CD4-positive, alpha-beta memory T cell (primary cell): ENCODE measurements at places on chromosomes 11 and 22. TPM values are rescaled to one million over a fixed set of nuclear protein-coding genes. Genes with fewer than 3 reads are reported as not detected.

GRCh38 chr11:10287140-10287539 is 6.9 kb downstream of the SBF2 start:
- H3K27ac ChIP-seq: no peak overlapping the region
- peaks cover 4% of the 10 kb centered on the region for H3K4me1 ChIP-seq

The HSPB2 gene
- not detected for total RNA-seq

The KREMEN1 gene
- total RNA-seq: not detected

DNA sequence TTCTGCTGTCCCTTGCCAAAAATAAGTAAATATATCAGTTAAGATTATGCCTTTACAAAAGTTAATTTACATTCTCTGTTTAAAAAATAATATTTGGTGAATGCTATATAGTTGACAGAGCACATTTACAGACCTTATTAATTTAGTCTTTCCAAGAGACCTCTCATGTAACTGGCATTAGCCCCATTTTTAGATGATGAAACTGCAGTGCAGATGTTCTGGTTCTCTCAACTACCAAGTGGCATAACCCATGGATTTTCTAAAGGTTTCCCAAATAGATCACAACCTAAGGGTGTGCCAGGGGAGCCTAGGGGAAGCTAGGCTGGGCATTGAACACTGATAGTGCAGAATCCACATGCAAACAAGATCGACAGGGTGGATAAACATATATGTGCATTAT is 88.5 kb downstream of the RNF169 start:
- DNase-seq: no peak
- H3K4me1 ChIP-seq: no peaks in the 10 kb centered on the region
- H3K27ac ChIP-seq: no peak overlapping the region
- no peaks in the 10 kb centered on the region for H3K27me3 ChIP-seq
- H3K36me3 ChIP-seq: peaks cover 25% of the 10 kb centered on the region

DNA sequence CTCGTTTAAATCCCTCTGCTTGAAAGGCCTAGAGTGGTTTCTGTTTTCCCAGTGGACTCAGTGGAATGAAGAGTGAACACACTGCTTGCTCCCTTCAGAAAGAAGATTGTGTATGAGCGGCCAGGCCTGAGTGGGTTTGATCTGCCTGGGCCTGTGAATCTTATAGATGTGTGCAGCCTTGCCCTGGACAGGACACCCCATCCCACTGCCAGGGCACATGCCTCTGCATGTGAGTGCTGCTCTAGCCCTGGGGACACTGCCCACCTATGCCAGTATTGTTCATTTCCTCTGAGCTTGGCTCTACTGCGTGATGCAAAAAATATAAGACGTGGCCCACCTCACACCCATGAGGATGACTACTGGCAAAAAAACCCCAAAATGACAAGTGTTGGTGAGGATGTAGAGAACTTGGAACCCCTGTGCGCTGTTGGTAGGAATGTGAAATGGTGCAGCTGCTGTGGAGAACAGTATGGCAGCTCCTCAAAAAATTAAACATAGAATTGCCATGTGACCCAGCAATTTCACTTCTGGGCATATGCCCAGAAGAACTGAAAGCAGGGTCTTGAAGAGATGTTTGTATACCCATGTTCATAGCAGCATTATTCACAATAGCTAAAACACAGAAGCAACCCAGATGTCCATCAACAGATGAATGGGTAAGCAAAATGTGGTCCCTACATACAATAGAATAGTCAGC is 27.3 kb upstream of the NECTIN1 start:
- DNase-seq: no peak
- no peak overlapping the region for H3K27ac ChIP-seq
- no peaks in the 10 kb centered on the region for H3K27me3 ChIP-seq
- no peak overlapping the region for H3K4me3 ChIP-seq

The SLC5A1 gene
- total RNA-seq: not detected

The P2RX3 gene
- total RNA-seq: not detected

The SYT8 gene
- total RNA-seq: not detected

GRCh38 chr11:117944554-117944953 is 15.4 kb upstream of the TMPRSS13 start:
- H3K27me3 ChIP-seq: no peaks in the 10 kb centered on the region
- peaks cover 49% of the 10 kb centered on the region for H3K4me1 ChIP-seq
- DNase-seq: no peak

DNA sequence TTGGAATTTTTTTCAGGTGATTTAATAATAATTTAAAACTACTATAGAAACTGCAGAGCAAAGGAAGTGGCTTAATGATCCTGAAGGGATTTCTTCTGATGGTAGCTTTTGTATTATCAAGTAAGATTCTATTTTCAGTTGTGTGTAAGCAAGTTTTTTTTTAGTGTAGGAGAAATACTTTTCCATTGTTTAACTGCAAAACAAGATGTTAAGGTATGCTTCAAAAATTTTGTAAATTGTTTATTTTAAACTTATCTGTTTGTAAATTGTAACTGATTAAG is 3.4 kb downstream of the MALAT1 start:
- no peaks in the 10 kb centered on the region for H3K27me3 ChIP-seq
- H3K4me1 ChIP-seq: peaks cover 35% of the 10 kb centered on the region
- no peak for DNase-seq
- peaks cover 66% of the 10 kb centered on the region for H3K36me3 ChIP-seq

GRCh38 chr11:68756171-68756766 is 4.9 kb upstream of the TESMIN start:
- peaks cover 18% of the 10 kb centered on the region for H3K36me3 ChIP-seq
- peaks cover 4% of the 10 kb centered on the region for H3K4me1 ChIP-seq
- no peaks in the 10 kb centered on the region for H3K27me3 ChIP-seq

DNA sequence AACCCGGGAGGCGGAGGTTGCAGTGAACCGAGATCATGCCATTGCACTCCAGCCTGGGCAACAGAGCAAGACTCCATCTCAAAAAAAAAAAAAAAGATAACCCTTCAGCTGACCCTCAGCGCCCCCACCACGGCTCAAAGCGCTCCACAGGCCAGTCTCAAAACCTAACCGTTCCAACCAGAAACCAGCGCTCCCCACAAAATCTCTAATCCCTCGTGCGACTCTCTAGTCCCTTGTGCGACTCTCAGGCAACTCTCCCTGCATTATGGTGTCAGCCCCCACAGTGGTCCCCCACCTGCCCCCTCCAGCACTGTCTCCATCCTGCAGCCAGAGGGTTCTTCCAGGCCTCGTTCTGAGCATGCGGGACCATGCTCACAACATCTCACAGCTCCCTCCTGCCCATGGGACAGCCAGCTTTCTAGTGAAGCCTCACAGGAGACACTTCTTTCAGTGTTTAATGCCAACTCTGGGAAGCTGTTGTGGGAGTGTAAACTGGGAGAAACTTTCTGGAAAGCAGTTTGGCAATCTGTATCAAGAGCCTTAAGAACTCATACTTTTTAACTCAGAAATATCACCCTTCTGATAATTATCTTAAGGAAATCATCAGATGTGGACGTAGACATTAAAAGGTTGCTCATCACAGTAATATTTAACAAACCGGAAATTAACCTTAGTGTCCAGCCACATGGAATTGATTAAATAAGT is 4.2 kb upstream of the RASGRP2 start:
- no peak for DNase-seq
- H3K4me1 ChIP-seq: peaks cover 18% of the 10 kb centered on the region
- H3K27me3 ChIP-seq: no peaks in the 10 kb centered on the region
- H3K36me3 ChIP-seq: no peaks in the 10 kb centered on the region

DNA sequence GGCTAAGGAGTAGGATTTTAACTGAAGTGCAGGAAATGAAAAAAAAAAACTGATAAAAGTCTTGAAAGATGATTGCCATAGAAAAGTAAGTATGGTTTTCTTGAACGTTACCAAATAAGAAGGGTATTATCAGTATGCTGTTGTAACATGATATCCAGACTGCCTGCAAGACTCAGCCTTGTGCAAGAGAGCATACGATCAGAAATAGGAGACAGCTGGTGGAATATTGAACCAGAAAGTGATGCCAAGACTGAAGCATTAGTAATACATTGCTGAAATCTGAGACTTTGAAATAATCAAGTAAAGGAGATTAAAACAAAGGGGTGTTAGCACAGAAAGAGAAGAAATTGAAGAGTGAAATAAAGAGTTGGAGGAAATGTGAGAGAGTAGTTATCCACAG is 452.7 kb upstream of the CNTN5 start:
- H3K4me3 ChIP-seq: no peak overlapping the region
- no peaks in the 10 kb centered on the region for H3K4me1 ChIP-seq
- H3K36me3 ChIP-seq: no peaks in the 10 kb centered on the region
- H3K27me3 ChIP-seq: no peaks in the 10 kb centered on the region

DNA sequence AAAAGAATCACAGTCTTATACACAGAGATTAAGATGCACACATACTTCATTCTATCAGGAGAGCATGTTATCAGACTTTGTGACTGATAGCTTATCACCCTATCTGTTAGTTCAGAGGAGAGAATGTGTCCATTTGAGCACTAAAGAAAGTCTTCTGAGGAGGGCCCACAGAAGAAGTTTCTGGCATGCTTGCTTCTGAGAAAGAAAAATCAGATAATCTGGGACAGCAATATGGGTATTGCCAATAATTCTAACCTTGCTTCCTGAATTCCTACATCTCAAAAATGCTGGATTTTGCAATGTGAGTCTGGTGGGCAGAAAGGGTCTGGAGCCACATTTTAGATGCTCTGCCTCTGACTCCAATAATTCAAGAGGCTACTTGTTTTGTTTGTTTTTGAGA is 128.9 kb downstream of the RBFOX2 start:
- peaks cover 24% of the 10 kb centered on the region for H3K4me1 ChIP-seq
- no peak overlapping the region for H3K27ac ChIP-seq
- DNase-seq: no peak
- H3K27me3 ChIP-seq: no peaks in the 10 kb centered on the region
- no peaks in the 10 kb centered on the region for H3K36me3 ChIP-seq
- H3K4me3 ChIP-seq: no peak overlapping the region

GRCh38 chr11:46273511-46274205 is 3.8 kb upstream of the CREB3L1 start:
- peaks cover 12% of the 10 kb centered on the region for H3K4me1 ChIP-seq
- no peak overlapping the region for H3K27ac ChIP-seq
- H3K36me3 ChIP-seq: no peaks in the 10 kb centered on the region
- no peak for DNase-seq

The AGBL2 gene
- total RNA-seq: 8.1 TPM

GRCh38 chr11:115282923-115283322 is 221.3 kb downstream of the CADM1 start:
- H3K27me3 ChIP-seq: no peaks in the 10 kb centered on the region
- H3K36me3 ChIP-seq: no peaks in the 10 kb centered on the region
- DNase-seq: no peak
- H3K4me3 ChIP-seq: no peak overlapping the region
- no peaks in the 10 kb centered on the region for H3K4me1 ChIP-seq

DNA sequence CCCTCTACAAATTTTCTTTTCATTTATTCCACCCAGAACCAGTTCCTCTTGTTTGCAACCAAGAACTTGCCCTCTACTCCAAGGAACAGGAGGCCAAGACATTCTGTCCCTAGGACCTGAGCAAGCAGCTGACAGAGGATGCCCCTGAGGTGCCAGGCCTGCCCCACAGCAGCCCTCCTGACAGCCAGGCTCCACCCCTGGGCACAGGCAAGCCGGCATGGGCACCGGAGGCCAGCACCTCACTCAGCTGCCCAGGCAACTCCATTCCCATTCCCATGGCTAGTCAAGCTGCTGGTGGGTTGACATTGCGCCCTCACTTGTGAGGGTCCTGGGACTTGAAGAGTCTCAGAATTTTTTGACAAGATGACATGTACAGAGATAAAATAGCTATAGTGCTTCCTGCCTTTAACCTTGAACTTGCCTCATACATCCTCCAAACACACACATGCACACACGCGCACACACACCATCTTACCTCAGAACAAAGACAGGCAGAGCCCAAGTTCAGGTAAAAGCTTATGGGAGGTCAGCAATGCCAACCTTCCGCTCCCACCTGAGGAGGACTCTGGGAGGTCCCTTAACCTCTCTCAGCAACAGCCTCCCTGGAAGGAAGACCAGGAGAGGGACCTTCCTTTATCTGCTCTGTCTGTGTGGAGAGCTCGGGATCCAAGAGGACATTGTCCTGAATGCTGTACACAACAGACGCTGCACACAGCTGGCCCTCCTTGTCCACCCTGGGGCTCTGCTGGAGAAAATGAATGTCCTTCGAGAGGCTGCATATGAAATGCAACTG is 620.9 kb upstream of the CADM1 start:
- H3K36me3 ChIP-seq: no peaks in the 10 kb centered on the region
- no peak overlapping the region for H3K4me3 ChIP-seq
- H3K4me1 ChIP-seq: no peaks in the 10 kb centered on the region

DNA sequence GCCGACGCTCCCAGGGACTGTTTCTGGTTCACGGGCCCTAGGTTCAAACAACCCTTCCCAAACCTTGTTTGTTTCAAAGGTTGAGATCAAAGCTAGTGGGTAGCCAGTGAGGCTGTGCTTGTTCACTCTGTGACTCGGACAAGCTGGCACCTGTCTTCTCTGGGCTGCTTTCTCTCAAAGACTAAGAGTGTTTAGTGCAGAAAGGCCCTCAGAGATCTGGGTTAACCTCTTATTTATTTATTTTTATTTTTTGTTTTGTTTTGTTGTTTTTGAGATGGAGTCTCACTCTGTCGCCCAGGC is 13.0 kb upstream of the MALAT1 start:
- no peak for DNase-seq
- H3K27me3 ChIP-seq: no peaks in the 10 kb centered on the region
- no peak overlapping the region for H3K4me3 ChIP-seq
- H3K36me3 ChIP-seq: no peaks in the 10 kb centered on the region
- H3K4me1 ChIP-seq: peaks cover 6% of the 10 kb centered on the region

- no peak overlapping the region for H3K4me3 ChIP-seq
Measured at GRCh38 chr22:49237703-49238102, 590.0 kb downstream of the BRD1 start.

GRCh38 chr11:115298300-115299012 is 205.8 kb downstream of the CADM1 start:
- H3K27me3 ChIP-seq: no peaks in the 10 kb centered on the region
- DNase-seq: no peak
- H3K4me1 ChIP-seq: no peaks in the 10 kb centered on the region
- no peaks in the 10 kb centered on the region for H3K36me3 ChIP-seq
- no peak overlapping the region for H3K27ac ChIP-seq

DNA sequence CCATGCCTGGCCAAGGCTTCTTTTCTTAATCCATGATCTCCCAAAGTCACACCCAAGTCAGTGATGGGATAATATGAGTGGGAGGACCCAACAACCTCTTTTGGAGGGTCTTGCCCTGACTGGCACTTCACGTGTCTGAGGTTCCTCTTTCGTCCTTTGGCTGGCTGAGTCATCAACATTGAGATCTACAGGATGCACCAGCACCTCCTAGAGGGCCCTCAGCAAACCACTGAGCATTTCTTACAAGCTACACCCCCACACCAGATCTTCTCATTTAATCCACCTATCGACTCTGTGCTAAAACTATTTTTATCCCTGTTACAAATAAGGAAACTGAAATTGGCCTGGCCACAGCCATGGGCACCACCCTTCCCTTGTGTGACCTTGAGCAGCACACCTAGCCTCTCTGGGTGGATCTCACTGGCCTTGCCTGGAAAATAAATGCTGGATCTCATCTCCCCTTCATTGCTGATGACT is 63.4 kb downstream of the FLI1 start:
- peak overlapping the region; percentile 34 for H3K27ac ChIP-seq
- no peaks in the 10 kb centered on the region for H3K27me3 ChIP-seq
- peak; percentile 85 for DNase-seq
